ENCODE measurements at places on chromosomes 6 and 20. TPM values are rescaled to one million over a fixed set of nuclear protein-coding genes. Genes with fewer than 3 reads are reported as not detected.

Gene CDH4
- total RNA-seq: 0.06 TPM

Gene DEFB125
- total RNA-seq: not detected

GRCh38 chr6:25010902-25011625, 75.3 kb upstream of the RIPOR2 start:
- DNase-seq: no peak

GRCh38 chr6:9126878-9127560, 691.7 kb upstream of the SLC35B3 start:
- no peak for DNase-seq

DNA sequence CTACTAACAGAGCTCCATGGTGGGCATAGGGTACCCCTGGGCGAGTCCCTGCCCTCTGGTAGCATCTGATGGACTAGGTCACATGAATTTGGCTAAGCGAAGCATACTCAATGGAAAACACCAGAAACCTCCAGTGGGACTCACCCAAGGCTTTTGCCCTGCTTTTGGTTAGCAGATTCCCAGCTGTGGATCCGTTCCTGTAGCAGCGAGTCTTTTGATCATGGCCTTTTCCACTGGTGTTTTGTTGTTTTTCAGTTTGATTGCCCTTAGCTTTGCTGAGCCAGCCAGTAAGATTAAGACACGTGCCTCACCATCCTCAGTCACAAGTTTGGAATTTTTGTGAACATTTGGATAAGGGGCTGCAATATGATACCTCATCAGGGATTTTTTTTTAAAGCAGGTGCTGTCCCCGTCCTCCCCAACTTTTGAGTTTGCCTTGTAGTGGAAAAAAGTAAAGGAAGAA, 8.0 kb downstream of the TNFAIP3 start:
- DNase-seq: no peak

DNA sequence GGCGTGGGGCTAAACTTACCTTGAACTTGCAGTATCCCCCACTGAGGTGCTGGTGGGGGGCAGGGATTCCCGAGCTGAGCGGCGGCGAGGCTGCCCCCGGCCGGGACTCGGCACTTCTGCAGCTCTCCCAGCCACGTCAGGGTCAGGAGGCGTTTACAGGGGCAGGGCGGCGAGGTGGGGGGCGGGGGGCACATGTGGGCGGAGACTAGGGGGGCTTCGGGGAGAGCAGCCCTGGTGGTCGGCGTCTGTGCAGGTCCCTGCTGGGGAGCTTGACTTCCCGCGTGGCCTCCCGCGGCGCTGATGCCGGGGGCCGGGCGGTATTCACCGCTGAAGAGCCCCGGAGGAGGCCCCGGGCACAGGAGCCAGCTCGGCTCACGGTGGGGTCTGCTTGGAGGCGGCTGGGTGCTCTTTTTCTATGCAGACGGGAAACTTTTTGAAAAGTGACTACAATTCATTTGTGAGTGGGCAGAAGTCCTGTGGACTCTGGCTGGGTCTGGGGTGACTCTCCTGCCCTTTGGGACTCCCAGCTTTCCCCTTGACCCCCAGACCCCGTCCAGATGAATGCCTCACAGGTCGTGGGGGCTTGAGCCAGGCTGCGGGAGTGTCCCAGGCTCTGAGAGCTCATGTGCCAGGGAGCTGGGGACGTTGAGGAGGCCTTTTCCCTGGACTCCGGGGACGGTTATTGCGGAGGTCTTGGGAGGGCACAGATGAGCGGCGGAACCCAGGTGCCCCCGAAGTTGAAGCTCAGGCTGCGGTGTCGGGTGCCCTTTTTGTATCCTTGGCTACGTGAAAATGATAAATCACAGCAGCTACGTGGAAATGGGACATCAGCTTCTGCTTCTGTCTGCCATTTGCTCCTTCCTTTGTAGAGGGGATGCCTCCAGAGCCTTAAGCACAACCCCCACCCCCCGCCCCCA, 75.9 kb upstream of the GATA5 start:
- DNase-seq: no peak

GRCh38 chr20:49381558-49382493, 100.6 kb downstream of the KCNB1 start:
- DNase-seq: no peak

GRCh38 chr6:168291450-168291849, 28.1 kb downstream of the DACT2 start:
- no peak for DNase-seq

GRCh38 chr6:82761674-82762345, 303.8 kb downstream of the UBE3D start:
- no peak for DNase-seq
